ENCODE measurements at places on chromosomes 1 and 21.

- DNase-seq, result no peak
Observed at GRCh38 chr1:190942475-190942874, 464.8 kb upstream of the BRINP3 start.

- no peak for DNase-seq
Observed at GRCh38 chr1:156428746-156429288, 59.8 kb downstream of the RHBG start.

DNA sequence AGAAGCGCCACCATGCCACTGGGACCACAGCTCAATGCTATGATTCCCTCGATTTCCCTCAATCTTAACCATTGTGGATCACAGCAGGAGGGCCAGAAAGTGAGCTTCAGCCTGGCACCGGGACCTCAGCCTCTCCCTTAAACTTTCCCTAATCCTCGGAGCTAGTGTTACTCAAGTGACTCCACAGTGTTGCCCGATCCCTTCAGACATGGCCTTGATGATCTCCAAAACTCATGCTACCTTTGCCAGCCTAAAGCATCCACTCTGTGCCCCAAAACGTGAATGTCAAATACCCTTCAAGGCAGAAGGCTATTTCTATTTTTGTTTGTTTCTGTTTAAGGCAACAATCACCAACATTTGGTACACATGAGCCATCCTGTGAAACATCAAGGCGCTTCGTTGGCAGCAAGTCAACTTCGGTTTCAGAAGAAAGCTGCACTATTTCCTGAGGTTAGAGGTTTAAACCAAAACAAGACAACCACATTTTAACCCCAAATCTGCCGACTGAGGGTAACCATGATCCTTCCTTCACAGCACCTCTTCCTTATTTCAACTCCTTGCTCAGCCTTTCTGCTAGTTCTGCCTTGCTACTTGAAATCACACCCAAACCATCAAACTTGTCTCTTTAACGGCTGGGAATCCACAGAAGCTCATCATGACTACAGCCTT is 94.4 kb upstream of the KRTAP19-8 start:
- no peak for DNase-seq

- no peak for DNase-seq
Observed at GRCh38 chr1:48873944-48874343, 97.3 kb upstream of the BEND5 start.

DNA sequence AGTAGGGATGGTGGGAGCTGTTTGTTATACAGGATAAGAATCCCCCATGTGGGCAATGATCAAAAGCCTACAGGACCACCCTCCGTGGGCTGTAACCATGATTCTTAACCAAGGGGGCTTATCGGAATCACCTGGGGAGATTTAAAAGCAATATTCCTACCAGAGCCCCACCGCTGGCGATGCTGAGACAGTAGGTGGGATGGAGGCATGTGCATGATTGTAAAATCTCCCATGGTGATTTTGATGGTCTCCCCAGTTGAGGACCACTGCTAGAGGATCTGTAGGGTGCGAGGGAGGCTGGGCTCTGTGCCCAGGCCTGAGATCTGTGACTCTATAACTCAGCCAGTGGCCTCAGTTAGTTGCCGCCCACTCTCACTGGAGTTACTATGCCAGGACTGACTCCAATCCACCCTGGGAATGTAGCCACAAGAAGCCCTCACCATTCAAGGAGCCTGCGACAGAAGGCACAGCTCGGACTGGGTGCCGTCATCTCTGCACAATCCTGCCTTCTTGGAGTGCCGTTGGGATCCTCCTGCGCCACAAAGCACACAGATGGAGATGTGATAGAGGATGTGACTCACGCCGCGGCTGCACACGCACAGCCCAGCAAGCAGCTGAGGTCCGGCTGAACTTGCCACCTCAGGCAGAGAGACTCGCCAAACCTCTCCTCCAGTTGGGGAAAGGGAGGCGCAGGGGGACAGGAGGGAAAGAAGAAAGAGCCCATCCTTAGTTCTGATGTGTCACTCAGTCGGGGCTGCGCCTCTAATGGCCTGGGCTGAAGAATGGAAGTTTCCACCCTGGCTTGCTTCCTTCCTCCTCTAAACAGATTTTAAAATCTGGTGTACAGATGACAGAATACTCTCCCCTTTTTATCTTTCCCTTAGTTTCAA is 26.5 kb downstream of the AKNAD1 start:
- no peak for DNase-seq
